DND-41 (cell line): ENCODE measurements at places on chromosomes 16 and 17.

- DNase-seq: no peak
- no peak overlapping the region for H3K4me3 ChIP-seq
- H3K36me3 ChIP-seq: no peaks in the 10 kb centered on the region
- H3K27ac ChIP-seq: no peak overlapping the region
- no peaks in the 10 kb centered on the region for H3K4me1 ChIP-seq
Observed at GRCh38 chr17:27862840-27863239, 30.3 kb downstream of the LYRM9 start.

DNA sequence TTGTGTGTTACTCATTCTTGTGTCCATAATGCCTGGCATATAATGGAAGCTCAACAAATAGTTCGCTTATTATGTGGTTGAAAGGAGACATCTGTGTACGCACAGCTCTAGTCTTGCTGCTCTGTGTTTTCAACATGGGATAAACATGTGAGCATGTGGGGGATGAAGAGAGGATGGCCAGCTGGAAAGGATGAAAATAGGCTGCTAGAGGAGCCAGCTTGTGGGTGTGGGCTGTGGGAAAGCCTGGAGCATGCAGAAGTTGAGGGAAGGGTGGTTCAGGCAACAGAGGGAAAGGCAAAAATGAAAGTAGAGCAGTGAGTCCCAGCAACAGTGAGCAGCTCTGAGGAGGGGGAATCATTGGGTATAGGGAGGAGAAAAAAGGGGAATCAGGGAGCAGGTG, 324.6 kb upstream of the CDH11 start:
- no peaks in the 10 kb centered on the region for H3K36me3 ChIP-seq
- no peak overlapping the region for H3K4me3 ChIP-seq
- H3K27ac ChIP-seq: no peak overlapping the region
- H3K4me1 ChIP-seq: no peaks in the 10 kb centered on the region
- no peaks in the 10 kb centered on the region for H3K27me3 ChIP-seq

DNA sequence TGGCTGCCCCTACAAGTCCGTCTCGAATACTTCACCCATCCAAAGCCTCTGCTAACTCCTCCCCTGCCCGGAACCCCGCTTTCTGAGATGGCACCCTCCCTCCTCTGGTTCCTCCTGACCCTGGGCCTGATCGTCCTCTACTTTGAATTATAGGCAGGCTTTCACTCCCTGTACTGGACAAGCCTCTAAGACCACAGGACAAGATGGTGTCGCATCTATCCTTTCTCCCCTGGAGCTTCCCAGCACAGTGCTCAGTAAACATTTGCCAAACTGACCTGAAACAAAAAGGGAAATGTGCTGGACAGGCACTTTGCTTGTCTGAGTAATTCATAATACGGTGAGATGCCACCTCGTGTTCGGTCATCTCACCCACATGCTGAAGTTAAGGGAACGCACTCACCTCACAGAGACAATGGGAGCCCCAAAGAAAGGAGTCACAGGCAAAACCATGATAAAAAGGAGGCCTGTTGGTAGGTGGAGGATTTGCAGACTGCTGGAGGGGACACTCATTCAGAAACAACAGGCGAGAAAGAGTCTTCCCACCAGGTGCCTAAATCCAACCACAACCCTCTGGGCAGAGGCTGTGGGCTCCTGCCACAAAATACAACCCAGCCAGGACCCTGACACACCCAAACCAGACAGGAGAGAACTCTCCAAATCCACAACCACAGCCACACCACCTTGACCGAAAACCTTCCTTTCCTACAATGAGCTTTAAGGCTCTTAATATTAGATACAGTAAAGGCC, 28.2 kb downstream of the SNN start:
- no peak overlapping the region for H3K27ac ChIP-seq
- no peak for DNase-seq

DNA sequence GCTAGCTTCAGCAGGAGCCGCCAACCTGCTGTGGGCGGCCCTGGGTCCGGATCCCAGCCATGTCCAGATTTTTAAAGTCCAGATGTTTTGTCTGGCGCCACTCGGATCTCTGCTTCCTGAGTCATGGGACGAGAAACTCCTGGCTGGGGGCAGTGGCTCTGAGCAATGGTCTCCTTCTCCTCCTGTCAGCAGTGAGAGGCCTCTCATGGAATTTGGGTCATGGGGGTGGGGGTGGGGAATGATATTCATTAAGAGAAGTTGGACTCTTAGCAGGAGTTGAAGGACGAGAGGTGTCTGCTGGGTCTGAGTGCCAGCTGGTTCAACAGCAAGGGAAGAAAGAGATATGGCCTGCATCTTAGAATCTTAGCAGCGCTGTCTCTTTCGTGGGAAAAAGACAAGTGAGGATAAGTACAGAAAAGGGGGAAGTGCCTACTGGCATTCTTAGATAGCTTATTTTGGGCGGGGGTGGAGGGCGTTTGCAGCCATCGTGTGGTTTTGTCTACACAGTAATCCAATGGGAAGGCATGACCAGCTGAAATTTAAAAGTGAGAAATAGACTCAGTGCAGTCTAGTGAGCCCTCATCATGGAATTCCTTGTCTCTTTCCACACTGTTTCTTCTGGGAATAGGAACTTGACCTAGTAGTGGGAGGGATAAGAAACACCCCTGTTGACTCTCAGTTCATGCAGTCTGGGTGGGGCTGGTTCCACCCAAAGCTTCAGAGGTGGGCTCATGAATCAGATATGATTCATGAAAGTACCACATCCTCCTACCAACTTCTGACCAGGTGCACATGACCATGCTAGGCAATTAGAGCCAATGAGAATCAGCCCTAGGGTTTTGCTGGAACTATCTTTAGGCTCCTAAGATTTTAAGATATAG, 80.5 kb downstream of the MYH13 start:
- no peak overlapping the region for H3K4me3 ChIP-seq
- no peaks in the 10 kb centered on the region for H3K36me3 ChIP-seq
- peaks cover 12% of the 10 kb centered on the region for H3K27me3 ChIP-seq
- no peaks in the 10 kb centered on the region for H3K4me1 ChIP-seq
- no peak for DNase-seq
- H3K27ac ChIP-seq: no peak overlapping the region

DNA sequence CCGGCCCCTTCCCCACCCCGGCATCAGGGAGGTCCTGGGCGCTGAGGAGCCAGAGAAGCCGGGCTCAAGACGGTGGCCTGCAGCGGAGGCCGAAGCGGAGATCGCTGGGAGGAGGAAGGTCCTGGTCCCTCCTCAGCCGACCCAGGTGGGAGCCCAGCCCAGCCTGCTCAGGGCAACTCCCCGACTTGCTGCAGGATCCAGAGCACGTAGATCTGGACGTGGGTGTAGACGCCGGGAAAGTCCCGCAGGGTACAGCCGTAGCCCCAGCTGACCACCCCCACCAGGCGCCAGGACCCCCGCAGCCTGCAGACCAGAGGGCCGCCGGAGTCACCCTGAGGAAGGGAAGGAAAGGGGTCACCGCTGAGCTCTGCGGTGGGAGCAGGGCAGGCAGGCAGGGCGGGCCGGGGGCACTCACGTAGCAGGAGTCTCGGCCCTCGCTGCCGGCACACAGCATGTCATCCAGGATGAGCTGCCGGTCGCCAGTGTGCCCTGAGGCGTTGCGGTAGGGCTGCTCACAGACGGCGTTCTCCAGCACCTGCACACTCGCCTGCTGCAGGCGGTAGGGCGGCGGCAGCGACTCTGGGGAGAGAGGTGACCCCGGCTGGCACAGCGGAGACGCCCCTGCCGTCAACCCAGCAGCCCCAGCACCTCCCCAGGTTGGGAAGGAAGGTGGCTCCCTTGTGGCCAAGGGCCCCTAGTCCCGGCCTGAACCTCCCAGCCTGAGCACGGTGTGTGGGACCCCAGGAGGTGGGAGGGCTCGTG, 5.4 kb downstream of the TPSD1 start:
- H3K36me3 ChIP-seq: no peaks in the 10 kb centered on the region
- H3K4me3 ChIP-seq: no peak overlapping the region
- no peak overlapping the region for H3K27ac ChIP-seq
- DNase-seq: no peak
- no peaks in the 10 kb centered on the region for H3K4me1 ChIP-seq

- no peaks in the 10 kb centered on the region for H3K4me1 ChIP-seq
- DNase-seq: no peak
- peaks cover 51% of the 10 kb centered on the region for H3K36me3 ChIP-seq
- H3K27me3 ChIP-seq: no peaks in the 10 kb centered on the region
Observed at GRCh38 chr17:1813088-1813487, 16.6 kb downstream of the SMYD4 start.

GRCh38 chr17:3485481-3486068, 9.8 kb downstream of the ASPA start:
- no peaks in the 10 kb centered on the region for H3K36me3 ChIP-seq
- peaks cover 25% of the 10 kb centered on the region for H3K27me3 ChIP-seq
- no peak for DNase-seq
- no peak overlapping the region for H3K4me3 ChIP-seq
- H3K27ac ChIP-seq: no peak overlapping the region

DNA sequence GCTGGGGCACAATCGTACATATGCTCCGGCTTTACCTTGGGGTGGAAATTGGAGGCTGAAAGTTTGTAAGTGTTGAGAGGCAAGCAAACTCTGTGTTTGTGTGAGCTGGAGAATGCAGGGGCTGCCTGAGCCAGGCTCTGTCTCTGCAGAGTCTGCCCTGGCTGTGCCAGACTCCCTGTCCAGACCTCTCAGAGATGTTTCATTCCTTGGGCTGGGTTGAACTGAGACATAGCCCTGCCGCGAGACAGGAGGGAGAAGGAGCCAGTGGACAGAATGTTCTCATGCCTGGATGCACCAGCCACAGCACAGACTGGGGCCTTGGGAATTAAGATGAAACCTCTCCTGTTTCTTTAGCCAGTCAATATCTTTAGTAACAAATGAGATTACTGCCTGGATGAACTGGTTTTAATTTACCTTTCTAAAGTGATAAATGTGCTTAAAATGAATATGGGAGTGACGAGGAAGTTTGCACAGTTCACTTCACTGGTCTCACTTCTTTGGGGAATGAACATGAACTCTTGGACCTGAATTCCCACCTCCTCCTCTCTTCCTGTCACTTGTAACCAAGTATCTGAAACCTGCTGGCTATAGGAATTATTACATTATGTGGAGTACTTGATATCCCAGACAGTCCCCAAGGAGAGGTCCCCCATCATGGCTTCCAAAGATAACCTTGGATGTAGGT, 40.1 kb downstream of the YPEL2 start:
- no peaks in the 10 kb centered on the region for H3K4me1 ChIP-seq
- no peaks in the 10 kb centered on the region for H3K27me3 ChIP-seq
- no peak overlapping the region for H3K27ac ChIP-seq
- no peak for DNase-seq
- no peak overlapping the region for H3K4me3 ChIP-seq
- no peaks in the 10 kb centered on the region for H3K36me3 ChIP-seq
